ENCODE measurements at places on chromosomes 7 and 10.

- DNase-seq, result no peak
These were observed 67.5 kb upstream of the IGFBP3 start for GRCh38 chr7:45988405-45989057.

DNA sequence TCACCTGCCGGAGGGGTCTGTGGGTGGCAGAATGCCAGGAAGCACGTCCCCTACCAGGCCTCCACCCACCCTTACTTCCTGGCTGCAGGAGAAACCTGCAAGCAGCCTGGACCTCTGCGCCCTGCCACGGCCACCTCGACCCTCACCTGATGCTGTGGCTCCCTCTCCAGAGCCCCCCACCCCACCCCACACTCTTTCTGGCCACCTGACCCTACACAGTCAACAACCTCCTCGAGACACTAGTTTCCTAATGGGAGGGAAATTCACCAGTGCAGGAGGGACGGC lies 91.3 kb downstream of the PRKAG2 start:
- no peak for DNase-seq

GRCh38 chr10:72229261-72230251 lies 13.5 kb upstream of the ASCC1 start:
- DNase-seq, result no peak

- DNase-seq, result no peak
These were observed 81.0 kb downstream of the CPED1 start for GRCh38 chr7:121069346-121070100.

DNA sequence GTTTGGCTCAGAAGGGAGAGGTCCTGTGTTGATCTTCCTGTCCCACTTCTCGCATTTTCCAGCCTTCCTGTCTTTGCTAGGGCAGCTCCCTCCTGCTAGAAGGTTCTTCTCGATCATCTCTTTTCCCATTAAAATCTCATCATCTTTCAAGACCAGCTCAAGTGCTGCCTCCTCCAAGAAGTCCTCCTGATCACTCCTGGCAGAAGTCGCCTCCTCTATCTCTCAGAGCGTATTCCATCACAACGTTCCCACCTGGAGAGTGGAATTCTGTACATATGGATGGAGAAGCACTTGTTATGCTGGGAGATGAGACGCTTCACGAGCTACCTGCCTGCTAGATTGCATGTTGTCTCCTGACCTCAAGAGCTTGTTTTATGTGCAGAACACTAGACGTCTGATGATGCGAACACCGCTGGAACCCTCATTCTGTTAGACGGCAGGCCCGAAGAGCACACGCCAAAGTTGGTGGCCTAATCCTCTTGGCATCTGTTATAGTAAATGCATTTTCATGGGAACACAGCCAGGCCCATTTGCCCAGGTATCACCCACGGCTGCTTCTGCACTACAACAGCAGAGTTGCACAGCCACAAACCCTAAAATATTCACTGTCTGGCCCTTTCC lies 68.0 kb upstream of the INSIG1 start:
- DNase-seq, result peak; percentile 42

- DNase-seq, result no peak
These were observed 13.4 kb upstream of the SLIT1 start for GRCh38 chr10:97199152-97199551.

GRCh38 chr10:3071405-3072198 lies 4.3 kb downstream of the PFKP start:
- DNase-seq, result peak; percentile 70

DNA sequence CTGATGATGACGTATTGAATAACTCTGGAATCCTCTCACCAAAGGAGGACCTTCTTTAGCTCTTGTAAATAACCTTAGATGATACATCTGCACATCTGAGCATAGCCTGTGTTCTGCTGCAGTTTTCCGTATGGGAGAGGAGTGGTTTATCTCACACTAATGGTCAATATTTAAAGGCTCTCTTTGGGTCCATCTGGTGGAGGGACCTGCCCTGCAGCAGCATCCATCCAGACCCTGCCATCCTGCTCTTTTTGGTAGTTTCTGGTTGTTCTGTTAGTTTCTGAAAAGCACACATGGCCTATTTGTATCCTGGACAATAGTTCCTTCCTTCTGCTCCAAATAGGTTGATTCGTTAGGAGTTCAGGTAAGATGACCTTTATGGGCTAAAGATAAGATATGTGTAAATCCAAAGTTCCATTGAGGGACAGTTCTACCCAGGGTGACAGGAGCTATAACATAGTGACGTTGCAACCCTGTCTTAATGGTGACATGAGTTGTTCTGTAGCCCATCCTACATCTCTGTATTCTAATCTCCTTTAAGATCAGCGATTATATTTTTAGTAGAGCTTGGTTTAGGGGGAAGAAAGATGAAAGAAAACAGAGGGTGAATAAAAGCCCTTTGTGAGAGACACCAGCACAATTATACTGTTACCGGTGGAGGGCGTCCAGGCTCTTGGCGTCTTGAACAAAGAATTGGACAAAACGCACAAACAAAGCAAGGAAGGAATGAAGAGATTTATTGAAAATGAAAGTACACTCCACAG lies 60.0 kb upstream of the KLF14 start:
- no peak for DNase-seq

DNA sequence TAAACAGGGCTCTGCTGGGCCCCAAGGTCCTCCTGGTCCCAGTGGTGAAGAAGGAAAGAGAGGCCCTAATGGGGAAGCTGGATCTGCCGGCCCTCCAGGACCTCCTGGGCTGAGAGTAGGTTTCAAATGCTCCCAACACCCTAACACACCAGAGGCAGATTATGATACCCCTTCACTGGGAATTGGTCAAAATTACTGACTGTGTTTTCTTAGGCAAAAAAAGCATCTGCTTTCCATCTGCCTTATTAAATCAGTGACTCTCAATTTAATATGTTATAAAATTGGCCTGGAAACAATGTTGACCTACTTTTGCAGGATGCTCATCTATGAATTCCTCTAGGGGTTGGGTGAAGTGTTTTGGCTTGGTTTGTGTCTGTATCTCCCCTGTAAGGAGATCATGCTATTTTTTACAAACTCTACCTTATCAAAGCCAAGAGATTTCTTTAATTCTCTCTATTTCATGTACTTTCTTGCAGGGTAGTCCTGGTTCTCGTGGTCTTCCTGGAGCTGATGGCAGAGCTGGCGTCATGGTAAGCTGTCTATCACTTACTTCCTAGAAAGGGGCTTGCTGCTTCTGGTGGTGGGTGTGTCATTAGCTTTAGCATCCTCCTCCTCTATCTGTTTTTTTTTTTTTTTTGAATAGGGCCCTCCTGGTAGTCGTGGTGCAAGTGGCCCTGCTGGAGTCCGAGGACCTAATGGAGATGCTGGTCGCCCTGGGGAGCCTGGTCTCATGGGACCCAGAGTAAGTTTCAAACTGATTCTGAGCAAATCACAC lies 15.9 kb downstream of the COL1A2 start:
- DNase-seq, result no peak

DNA sequence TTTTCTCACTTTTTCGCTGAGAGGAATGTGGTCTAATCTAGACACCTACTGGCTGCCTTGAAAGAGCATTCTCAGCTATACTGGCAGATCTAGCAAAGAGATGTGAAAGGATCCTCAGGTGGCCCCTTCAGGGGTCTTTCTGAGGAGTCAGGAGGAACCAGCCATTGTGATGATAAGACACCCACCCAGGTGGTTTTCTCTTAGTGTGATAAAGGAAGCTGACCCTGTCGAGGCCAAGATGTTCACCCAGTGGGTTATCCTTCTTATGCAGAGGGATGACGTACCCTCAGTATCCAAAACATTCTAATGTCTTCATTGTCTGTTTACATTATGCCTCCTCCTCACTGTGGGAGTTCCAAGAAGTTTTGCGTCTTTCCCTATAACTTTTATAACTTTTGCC lies 98.3 kb upstream of the LRGUK start:
- DNase-seq, result no peak

GRCh38 chr7:38744746-38745145 lies 113.6 kb upstream of the AMPH start:
- DNase-seq, result no peak
